Central memory CD4-positive, alpha-beta T cell (primary cell): ENCODE measurements at places on chromosomes 12 and 14.

DNA sequence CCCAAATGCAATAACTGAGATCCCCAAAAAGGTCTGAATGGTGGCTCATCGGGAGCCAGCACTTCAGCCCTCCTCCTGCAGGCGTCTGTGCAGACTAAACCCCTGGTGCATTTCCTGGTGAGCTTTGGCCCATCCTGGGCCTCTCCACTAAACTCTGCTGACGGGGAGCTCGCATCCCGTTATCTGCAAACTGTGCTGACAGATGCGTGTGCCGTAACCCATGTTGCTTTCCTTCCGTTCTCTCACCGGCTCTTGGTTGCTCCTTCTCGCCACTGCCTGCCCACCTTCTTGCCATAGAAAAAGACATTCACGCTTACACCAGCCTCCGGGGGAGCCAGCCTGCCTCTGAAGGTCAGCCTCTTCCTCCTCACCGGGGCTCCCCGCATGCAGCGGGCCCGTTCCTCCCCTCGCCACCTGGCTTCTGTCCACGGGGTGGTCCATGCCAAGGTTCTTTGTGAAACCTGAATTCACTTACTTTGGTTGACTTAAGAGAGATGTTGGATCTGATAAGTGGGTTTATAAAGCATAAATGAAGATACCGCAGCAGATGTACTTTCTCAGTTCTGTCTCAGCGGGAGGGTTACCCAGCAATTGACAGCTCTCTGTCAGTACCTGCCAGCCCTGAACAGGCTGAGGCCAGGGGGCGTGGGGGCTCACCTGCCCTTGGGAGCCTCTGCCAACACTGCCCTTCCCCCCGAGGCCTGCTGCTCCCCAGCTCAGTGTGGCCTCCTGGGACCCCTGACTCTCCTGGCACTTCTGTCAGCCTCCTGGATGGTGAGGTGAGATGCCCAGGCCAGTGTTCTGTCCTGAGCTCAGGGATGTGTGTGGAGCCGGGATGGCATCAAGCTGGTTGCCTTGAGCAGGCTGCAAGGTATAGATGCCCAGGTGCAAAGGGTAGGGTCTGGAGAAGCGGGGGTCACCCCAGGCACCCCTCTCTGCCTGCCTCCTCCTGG is 14.2 kb downstream of the ZFYVE21 start:
- no peak for DNase-seq

- DNase-seq, result no peak
These were observed 25.7 kb downstream of the KIF26A start for GRCh38 chr14:104164041-104164440.

GRCh38 chr12:91249518-91250272 is 67.1 kb upstream of the DCN start:
- no peak for DNase-seq

DNA sequence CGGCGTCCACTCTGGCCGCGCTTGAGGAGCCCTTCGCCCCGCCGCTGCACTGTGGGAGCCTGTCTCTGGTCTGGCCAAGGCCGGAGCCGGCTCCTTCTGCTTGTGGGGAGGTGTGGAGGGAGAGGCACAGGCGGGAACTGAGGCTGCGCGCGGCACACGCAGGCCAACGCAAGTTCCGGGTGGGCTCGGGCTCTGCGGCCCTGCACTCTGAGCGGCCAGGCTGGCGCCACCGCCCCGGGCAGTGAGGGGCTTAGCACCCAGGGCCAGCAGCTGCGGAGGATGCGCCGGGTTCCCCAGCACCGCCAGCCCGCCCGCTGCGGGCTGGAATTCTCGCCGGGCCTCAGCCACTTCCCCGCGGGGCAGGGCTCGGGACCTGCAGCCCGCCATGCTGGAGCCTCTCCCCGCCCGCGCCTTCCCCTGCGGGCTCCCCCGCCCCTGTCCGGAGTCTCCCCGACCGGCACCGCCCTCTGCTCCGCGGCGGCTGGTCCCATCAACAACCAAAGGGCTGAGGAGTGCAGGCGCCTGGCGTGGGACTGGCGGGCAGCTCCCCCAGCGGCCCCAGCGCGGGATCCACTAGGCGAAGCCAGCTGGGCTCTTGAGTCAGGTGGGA is 921.2 kb upstream of the FOXG1 start:
- DNase-seq, result no peak

- DNase-seq, result no peak
These were observed 7.4 kb downstream of the C14orf93 start for GRCh38 chr14:23002592-23002991.

- no peak for DNase-seq
These were observed 18.9 kb downstream of the SNRPF start for GRCh38 chr12:95877622-95878021.

GRCh38 chr12:16670456-16671050 is 64.6 kb upstream of the LMO3 start:
- no peak for DNase-seq

DNA sequence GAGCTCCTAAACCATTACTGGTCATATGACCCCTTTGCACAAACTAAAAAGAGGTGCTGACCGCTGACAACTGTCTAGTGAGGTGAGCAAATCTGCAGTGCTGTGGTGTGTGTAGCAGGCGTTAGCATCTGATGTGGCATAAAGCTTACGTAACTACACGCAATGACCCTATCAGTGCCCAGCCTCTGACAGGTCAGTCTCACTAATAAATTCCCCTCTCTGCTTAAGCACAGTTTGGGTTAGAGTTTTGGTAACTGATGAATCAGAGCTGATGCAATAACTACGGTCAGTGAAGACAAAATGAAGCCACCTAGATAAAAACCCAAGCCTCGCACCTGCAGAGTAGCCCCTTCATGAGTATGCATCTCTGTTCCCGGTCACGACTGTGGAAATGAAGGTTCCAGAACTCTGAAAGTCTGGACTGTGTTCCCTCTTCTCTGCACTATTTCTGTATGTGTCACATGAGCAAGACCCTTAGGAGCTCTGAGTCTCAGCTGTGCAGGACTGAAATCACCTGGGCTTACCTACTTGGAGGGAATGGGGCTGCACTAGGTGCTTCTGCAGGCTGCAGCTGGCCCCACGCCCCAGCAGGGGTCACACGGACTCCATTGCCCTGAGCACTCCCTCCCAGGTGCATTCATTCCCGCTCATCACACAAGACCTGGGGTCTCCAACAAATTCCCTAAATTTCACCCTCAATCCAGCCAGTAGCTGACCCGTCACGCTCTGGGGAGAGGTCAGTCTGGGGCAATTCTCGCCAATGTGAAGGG is 54.4 kb downstream of the RIMBP2 start:
- no peak for DNase-seq

- no peak for DNase-seq
These were observed 188.9 kb downstream of the ADAMTS20 start for GRCh38 chr12:43362910-43363694.

DNA sequence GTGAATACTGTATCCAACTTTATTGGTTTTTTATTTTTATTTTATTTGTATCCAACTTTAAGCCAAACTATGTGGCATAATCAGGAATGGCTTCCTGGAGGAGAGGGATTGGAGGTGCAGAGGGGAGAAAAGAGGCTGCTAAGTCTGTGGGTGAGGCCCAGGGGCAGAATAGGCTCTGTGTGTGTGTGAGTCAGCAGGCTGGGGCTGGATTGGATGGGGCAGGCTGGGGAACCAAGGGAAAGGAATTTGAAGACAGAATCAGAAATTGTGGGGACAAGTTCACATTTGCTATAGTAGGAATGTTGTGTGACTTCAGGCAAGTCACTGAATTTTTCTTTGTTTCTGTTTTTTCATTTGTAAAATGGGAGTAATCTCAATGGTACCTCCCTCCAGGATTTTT is 12.8 kb upstream of the RILPL1 start:
- DNase-seq, result no peak

GRCh38 chr14:89992273-89992672 is 36.5 kb downstream of the TDP1 start:
- DNase-seq, result no peak

- DNase-seq, result no peak
These were observed 208.2 kb upstream of the FOXN3 start for GRCh38 chr14:89625244-89625713.

- no peak for DNase-seq
These were observed 9.1 kb upstream of the TBX3 start for GRCh38 chr12:114693059-114693531.

DNA sequence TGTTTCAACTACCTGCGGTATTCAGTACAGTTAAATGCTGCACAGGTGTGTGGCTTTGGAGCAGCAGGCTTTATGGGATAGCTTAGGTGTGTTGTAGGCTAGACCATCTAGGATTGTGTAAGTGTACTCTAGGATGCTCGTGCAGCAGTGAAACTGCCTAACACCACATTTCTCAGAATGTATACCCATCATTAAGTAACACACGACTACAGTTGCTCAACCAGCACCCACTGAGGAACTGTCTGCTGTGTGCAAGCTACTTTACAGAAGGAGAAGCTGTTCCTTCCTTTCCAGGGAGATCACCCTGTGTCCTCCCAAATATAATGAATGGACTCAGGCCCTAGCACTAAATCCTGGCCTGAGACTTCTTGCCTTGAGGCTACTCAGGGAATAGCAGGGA is 94.8 kb downstream of the SLC24A4 start:
- DNase-seq, result no peak

DNA sequence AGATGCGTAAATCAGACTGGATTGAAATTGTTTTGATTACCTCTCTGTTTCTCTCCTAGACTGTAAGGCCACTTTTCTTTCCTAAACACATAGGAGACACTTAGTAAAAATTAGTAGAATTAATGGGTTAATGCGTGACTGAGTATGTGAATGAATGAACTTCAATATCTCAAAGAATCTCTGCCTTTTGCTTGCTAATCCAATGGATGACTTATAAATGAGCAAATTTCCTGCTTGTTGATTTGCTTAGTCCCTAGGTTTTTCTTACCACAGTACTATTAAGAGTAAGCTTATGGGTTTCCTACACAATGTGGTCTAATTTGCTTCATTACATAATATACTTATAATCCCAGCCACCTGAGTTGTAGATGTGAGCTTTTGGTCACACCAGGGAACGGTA is 164.1 kb downstream of the SRGAP1 start:
- no peak for DNase-seq

DNA sequence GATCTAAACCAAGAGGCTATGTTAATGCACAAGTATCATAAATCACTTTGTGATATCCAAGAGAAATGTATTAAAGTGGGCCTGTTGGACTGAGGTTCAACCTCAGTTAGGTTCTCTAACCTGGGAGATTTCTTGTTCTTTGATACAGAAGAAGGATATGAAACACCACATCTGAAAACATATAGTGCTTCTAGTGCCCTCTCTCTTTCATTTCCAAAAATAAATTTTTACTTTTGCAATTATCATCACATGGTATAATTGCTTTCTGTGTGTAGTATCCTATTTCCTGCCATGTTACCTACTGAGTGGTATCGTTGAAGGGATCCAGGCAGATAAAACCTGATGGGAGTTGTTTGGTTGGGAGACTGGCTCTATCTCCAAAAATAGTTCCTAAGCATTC is 264.9 kb downstream of the CCER1 start:
- DNase-seq, result no peak

GRCh38 chr14:52254086-52254485 is 13.4 kb upstream of the PTGDR start:
- DNase-seq, result no peak

- no peak for DNase-seq
These were observed 98.1 kb upstream of the VRK1 start for GRCh38 chr14:96698960-96699539.

DNA sequence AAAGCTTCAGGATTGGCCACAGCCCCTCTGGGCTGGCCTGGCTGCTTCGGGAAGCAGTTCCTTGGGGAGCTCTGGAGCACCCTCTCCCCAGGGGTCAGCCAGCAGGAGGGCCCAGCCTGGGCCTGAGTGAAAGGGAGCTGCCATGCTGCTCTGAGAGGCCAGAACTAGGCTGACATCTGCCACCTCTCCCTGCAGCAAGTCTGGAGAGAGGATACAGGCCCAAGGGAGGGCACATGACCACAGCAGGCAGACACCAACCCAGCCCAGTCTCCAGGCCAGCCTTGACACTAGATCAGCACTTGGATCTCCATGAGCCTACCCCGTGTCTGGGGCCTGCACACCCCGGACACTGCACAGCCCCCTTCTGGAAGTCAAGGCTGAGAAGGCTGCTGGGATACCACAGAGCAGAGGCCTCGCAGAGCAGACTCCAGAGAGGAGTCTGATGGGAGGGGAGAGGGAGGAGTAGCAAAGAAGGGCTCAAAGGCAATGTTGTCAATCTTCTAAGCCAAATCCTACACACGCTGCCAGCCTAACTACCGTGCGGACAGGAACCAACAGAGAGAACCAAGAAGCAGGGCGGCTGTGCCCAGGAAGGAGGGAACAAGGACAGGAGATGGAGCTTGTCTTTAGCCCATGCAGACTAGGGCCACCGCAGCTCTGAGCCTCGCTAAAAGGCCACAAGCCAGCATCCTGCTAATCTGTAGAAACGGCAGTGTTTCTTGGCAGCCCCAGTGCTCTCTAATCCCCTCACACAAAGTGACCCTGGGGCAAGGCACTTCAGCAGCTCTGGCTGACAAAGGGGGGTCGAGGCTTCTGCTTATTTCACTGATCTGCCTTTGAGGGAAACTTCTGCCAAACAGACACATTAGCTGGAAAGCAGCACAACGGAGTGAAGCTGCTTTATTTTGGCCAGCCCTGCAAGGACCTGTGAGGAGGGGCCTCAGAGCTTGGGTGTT is 12.9 kb downstream of the COL2A1 start:
- no peak for DNase-seq

DNA sequence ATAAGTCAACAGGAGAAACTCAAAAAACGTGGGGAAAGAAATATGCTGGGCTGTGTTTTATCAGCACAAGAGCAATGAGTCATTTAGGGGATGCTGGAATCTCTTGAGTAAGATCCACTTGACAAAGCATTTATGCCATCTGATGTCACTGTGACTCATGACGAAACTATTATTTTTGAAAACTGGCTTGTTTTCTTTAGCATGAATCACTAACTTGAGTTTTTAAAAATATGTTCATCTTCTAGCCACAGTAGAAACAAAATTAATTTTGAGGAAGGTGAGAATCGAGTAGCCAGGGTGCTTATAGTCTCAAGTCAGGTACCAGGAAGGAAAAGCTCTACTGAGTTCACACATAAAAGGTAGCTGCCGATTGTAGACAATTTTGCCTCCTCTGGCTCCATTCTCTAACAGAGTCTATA is 456.2 kb upstream of the MGAT4C start:
- DNase-seq, result no peak

GRCh38 chr12:58291106-58291505 is 349.7 kb downstream of the ATP23 start:
- DNase-seq, result no peak

DNA sequence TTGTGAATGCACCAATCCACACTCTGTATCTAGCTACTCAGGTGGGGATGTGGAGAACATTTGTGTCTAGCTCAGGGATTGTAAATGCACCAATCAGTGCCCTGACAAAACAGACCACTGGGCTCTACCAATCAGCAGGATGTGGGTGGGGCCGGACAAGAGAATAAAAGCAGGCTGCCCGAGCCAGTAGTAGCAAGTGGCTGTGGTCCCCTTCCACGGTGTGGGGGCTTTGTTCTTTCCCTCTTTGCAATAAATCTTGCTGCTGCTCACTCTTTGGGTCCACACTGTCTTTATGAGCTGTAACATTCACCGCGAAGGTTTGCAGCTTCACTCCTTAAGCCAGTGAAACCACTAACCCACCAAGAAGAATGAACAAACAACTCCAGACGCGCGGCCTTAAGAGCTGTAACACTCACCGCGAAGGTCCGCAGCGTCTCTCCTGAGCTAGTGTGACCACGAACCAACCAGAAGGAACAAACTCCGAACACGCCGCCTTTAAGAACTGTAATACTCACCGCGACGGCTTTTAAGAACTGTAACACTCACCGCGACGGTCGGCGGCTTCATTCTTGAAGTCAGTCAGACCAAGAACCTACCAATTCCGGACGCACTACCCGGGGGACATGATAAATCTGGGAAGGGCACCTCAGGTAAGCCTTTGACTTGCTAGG is 4.6 kb upstream of the LDHB start:
- DNase-seq, result no peak
